ENCODE measurements at places on chromosomes 11 and 22.

DNA sequence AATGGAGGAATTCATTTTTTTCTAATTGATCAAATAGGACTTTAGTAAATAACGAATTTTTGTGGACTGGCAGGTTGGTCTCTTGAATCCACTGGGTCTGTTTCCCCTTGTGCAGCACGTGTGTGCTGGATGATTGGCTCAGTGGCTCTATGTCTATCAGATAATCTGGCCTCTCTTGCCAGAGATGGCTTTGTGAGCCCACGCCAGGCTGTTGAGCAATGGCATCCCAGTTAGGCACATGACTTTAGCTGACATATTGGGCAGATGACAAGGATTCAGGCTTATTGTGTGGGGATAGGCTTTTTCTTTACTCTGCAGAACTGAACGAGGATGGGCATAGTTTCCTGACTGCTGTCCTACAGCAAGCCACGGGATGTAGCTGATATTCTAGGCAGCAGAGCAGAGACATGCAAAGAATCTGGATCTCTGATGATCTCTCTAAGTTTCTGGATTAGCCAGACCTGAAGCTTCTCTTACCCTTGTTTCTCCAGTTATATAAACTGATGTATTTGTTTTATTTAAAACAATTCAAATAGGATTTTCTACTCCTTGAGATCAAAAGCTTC lies 144.9 kb downstream of the ARHGAP42 start:
- DNase-seq, result no peak

- DNase-seq, result no peak
Observed at GRCh38 chr11:106413222-106413621, 335.8 kb downstream of the AASDHPPT start.

DNA sequence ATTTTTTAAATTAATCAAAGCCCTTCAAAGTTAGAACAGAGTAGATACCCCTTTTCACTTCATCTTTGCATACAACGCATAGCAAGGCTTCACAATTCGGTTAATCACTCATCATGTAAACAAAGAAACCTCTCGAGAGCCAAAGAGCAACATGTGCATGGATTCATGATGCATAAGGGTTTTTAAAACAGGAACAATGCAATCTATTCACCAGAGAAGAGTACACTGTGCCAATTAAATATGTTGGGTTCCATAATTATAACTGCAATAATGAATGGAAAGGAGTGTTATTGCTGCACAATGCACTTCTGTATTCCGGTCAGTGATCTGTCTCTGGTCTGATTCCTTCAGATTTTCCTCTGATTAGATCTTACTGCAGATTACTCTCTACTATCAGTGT lies 45.3 kb downstream of the CADM1 start:
- DNase-seq, result no peak

- DNase-seq, result no peak
Observed at GRCh38 chr22:47705350-47705749, 942.9 kb downstream of the TBC1D22A start.

- DNase-seq, result no peak
Observed at GRCh38 chr22:42720263-42721044, at the start of gene A4GALT. Gene A4GALT (minus strand): TSS chr22:42720870. CDS start chr22:42693951, 26,919 bp downstream.

GRCh38 chr11:9057007-9057406 lies 34.4 kb downstream of the SCUBE2 start:
- DNase-seq, result no peak

DNA sequence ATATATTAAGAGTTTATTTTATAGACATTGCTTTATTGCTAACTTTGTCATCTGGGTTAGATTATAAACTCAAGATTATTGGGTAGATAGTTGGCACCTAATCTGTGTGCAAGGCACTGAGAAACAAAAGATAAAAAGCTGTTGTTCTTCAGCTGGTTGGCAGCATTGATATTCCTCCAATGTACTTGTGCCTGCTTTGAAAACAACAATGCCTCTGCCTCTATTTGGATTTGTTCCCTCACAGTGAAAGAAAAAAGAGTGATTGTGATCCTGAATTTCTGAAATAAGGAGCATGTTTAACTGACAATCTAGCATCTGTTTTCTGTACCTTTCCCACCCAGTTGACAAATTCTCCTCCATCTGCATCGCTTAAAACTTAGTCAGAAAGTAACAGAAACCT lies 98.3 kb downstream of the TYR start:
- no peak for DNase-seq

DNA sequence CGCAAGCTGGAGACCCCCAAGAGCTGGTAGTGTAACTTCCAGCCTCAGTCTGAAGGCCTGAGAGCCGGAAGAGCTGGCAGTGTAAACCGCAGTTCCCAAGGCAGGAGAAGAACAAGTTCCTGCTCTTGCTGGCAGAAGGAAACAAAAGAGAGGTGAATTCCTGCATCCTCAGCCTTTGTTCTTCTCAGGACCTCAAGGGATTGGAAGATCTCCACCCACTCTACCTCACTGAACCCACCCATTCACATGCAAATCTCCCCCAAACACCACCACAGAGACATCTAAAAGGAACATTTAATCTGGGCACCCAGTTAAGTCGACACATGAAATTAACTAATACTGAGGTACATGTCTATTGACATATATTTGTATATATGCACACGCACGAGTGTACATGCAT lies 1310.3 kb downstream of the TBC1D22A start:
- DNase-seq, result no peak

DNA sequence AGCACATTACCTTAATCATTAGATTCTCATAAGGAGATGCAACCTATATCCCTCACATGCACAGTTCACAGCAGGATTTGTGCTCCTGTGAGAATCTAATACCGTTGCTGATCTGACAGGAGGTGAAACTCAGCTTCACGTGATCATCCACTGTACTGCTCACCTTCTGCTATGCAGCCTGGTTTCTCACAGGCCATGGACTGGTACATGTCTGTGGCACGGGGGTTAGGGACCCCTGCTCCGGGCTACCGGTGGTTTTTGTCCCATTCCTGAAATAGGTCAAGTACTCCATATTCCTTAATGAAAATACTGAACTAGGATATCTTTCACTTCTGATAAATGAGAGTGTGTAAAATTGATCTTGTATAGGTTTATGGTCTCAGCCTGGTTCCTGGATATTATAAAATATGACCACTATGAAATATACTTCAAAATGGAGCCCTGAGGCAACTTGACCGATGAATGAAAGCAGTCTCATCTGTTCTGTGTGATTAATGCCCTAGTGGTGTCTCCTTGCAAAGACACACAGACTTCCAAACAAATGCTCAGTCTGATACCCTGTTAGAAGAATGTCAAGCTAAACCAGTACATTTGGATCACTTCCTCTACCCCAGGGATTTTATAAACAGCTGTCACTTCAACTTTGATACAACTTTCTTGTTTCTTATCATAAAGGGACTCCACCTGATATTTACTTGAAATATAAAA lies 492.9 kb upstream of the ANO3 start:
- DNase-seq, result no peak

- DNase-seq, result no peak
Observed at GRCh38 chr11:127071606-127072005, 71.0 kb upstream of the KIRREL3 start.

GRCh38 chr22:50657925-50658324 lies 14.7 kb upstream of the SHANK3 start:
- DNase-seq, result no peak

DNA sequence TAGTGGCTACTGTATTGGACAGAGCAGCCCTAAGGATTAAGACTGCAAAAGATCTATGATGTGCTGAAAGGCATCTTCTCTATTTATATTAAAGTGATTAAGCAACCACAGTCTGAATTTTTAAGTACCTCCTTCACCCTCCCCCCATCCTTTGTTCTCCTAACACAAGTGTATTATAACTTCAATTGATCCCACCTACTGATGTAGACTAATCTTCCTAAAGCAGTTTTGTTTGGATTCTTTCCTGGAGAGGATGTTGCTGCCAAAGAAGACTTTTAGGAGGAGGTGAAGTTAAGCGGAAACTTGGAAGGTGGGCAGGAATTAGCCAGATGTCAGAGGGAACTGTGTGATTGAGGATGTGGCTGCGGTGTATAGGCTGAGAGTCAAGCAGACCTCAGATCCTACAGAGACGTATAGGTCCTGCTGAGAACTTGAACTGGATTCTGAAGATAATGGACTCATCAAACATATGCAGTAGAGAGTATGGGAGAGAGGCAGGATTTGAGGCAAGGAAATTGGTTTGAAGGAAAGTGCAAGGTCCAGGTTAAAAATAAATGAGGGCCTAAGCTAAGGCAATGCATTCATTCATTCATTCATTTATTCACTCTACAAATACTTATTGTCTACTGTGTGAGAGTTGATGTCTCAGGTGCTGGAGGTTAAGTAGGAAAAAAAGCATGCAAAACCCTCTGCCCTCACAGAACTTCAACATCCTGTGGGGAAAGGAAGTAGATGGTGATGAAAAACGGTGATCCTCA lies 5.2 kb upstream of the RASSF10 start:
- no peak for DNase-seq

DNA sequence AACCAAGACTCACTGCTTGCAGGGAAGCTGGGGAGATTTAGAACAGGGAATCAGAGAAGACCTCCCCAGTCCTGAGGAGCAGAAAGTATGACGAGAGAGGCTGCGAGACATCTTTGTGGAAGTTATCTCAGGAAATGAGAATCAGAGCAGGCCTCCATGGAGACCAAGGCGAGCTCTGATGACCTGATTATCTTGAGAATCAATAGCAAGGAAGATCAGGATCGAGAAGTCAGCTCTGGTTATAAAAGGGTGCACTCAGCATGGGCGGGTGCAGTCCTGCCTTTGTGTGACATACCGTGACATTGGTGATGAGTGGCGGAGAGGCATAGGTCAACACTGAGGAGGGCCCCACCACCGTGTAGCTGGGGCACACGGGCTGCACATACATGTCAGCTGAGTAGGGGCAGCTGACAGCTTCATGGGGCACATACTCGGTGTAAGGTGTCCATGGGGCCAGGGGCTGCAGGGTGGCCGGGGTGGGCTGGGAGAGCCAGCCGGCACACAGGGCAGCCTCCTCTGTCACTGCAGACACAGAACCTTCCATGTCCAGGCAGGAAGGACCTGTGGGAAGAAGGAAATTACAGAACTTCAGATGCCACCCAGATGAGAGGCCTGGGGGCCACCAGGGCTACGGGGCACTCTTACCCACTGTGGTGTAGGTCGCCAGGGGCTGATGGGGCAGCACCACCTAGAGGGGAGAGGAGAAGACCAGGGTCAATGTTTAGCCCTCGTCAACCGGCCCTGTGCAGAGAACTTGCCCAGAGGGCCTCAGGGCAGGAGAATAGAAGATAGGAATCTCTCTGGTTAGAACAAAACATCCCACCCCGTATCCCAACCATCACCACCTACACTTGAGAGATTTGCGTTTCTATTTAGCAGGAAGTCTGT lies 21.7 kb downstream of the POU2AF1 start:
- no peak for DNase-seq

- DNase-seq, result no peak
Observed at GRCh38 chr11:72579816-72580641, 94.2 kb downstream of the PDE2A start.

DNA sequence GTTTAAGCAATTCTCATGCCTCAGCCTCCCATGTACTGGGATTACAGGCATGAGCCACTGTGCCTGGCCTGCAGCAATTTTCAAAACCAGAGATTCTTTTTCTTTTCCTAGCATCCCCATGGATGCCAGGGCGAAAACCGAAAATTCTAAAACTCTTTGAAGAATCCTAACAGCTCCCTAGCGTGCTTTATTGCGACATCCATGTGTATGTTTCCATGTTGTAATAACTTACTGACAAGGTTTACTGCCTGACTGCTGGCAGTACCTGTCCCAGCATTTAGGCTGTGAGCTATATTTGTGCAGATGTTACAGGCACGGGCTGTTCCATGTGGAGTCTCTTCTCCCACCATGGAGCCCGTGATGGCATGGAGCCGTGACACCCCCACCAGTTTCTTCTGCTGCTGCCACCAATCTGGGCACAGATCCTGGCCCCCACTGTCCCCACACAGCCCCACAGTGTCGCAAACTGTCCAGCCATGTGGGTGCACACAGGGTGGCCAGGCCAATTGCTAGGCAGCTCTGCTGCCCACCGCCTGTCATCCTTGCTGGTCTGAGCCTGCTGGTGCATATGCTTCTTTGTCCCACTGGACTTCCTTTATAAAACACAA lies 7.1 kb upstream of the TAB1 start:
- no peak for DNase-seq

DNA sequence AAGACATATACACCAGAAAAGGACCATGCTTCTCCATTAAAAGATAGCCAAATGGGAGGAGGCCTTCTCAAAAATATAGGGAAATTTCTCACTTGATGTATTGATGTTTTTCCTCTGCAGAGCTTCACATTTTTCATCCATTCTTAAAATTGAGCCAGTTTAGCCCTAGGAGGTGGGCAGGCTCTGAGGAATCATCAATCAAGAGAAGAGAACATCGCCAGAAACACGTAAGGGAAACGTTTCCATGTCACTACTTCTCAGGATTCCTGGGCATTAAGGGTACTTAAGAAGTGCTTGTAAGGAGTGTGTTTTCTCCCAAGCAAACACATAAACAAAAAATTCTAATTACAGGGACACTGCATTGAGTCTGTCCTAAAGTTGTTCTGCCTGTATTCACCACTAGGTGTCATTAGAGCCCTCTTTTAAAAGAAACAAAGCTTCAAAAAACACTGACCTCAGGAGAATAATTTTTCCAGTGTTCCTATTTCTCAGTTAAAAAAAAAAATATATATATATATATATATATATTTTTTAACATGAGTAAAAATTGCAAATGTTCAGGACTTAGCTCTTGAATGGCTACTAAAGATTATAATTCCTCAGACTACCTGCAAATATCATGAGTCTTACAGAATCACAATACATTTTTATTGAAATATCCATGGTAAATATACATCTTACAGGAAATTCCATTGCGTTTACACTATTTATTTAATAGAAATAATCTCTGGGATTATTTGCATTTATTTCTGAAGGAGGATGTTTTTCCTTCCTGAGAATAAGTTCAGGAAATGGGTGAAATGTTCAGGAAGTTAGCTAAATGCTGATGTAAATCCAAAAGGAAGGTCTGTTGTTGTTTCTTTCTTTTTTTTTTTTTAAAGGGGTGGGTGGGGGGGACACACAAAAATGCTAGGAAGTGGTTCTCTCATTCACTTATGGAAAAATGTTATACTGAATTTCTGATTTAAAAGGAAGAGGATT lies 16.0 kb downstream of the FZD4 start:
- peak; percentile 50 for DNase-seq

Measured in A549 (cell line).